ENCODE measurements at places on chromosomes 2 and 18. TPM values are rescaled to one million over a fixed set of nuclear protein-coding genes. Genes with fewer than 3 reads are reported as not detected.

DNA sequence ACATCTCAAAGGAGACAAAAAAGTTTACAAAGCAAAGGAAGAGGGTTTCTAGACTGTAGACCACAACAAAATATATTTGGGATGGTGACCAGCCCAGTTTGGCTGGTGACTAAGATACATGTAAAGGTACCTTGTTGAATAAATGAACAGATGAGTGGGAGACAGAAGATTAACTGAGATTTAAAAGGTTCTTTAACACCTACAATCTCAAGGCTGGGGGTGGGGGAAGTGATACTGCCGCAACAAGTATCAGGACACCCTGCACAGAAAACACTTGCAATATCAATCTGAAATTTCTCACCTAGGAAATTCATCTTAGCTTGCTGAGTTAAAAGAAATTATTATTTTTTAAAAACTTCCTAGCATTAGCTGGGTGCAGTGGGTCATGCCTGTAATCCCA lies 8.3 kb downstream of the RNF149 start:
- DNase-seq, result no peak

DNA sequence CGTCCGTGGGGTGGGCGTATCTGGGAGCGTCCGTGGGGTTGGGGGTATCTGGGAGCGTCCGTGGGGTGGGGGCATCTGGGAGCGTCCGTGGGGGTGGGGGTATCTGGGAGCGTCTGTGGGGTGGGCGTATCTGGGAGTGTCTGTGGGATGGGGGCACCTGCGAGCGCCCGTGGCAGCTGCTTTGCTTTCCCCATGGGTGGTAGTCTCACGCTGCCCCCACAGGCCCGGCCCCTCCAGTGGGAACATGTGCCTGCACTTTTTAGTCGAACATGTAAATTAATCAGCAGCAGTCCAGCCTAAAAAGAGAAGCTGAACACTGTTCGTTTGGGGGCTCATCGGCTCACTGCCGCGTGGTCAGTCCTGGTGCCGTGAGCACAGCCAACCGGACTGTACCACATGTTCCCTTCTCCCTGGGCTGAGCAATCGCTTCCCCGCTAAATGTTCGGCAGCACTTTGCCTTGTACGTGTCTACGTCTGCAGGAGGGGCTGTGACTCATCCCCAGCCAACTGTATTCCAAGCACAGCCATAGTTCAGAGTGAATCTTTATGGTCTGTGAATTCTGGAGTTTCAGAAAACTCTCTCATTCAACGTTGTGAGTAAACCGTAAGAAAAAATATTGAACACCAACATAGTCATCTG lies 271.5 kb downstream of the AGAP1 start:
- DNase-seq, result no peak

DNA sequence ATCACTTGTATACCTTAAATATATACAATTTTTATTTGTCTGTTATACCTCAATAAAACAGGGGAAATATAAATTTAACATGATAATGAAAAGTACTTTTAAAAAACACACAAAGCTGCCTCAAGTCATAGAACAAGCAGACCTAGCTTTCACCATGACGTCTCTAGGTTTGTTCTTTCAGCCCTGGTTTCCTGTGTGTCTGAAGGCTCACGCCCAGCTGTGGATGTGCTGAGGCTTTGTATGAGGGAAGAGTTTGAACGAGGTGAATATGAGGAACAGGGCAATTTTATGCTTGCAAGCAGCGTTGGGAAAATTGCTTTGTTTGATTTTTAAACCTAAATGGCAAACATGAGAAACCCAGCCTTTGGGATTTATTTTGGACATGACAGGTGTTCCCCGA lies 15.3 kb downstream of the SH3RF3 start:
- no peak for DNase-seq

GRCh38 chr2:85410584-85411404 lies 628 bp upstream of the CAPG start:
- DNase-seq, result no peak

The MOCOS gene
- 0.51 TPM for total RNA-seq

GRCh38 chr2:207505728-207506127 lies 24.0 kb upstream of the CREB1 start:
- no peak for DNase-seq

The NGEF gene
- 1.4 TPM for total RNA-seq

DNA sequence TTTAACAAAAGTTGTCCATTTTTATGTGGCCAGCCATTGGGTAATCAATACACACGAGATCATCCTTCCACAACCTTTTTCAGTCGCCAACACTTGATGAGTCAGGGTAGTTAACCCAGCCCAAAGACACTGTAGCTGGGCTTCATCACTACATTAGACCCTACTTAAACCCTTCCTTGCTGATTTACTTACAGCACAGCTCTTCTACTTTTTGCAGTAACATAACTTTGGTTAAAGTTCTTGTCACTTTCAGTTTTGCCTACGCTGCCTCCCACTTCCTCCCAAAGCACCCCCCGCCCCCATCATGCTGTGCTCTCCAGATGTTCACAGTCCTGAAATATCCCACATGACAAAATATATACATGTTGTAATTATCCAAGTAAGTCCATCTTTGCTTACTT lies 103.6 kb downstream of the CDK15 start:
- no peak for DNase-seq

DNA sequence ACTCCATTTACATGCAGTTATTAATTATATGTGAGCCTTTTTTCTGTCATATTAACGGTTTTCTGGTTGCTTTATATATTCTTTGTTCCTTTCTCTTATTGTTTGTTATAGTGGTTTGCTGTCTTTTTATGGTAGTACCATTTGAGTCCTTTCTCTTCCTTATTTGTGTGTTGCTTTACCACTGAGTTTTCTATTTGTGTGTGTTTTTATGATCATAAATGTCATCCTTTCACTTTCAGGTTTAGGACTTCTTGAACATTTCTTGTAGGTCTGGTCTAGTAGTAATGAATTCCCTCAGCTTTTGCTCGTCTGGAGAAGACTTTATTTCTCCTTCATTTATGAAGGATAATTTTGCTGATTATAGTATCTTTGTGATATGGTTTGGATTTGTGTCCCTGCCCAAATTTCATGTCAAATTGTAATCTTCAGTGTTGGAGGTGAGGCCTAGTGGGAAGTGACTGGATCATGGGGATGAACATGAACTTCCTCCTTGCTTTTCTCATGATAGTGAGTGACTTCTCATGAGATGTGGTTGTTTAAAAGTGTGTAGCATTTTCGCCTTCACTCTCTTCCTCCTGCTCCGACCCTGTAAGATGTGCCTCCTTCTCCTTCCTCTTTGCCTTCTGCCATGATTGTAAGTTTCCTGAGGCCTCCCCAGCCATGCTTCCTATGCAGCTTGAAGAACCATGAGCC lies 11.5 kb downstream of the GCC2 start:
- no peak for DNase-seq

GRCh38 chr2:227326783-227327182 lies 1.7 kb downstream of the MFF start:
- no peak for DNase-seq

DNA sequence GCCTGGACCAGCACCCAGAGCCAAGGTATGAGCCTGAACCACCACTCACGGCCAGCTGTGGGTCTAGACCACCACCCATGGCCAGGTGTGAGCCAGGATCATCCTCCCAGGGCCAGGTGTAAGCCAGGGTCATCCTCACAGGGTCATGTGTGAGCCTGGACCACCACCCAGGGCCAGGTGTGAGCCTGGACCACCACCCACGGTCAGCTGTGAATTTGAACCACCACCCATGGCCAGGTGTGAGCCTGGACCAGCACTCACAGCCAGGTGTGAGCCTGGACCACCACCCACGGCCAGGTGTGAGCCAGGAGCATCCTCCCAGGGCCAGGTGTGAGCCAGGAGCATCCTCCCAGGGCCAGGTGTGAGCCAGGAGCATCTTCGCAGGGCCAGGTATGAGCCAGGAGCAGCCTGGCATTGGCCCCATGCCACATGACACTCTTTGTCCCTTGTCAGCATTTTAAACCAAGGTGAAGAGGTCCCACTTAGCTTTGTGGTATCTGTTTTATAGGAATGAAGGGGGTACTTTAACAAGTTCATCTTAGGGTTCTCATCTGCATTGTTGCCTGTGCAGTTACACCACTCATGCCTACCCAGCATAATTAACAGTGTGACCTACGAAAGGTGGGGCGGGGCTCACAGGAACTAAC lies 71.2 kb downstream of the AGAP1 start:
- no peak for DNase-seq

- no peak for DNase-seq
Measured at GRCh38 chr18:48602759-48603390, 64.0 kb downstream of the CTIF start.

The RNF152 gene
- 11.3 TPM for total RNA-seq

- peak; percentile 68 for DNase-seq
Measured at GRCh38 chr2:46983065-46983801, 67.6 kb upstream of the MCFD2 start.

All from right atrium auricular region (tissue), 2 donors.